ENCODE measurements at places on chromosomes 4 and X.

- no peak for DNase-seq
Measured at GRCh38 chrX:153611298-153612095, 12.6 kb upstream of the CCNQ start.

DNA sequence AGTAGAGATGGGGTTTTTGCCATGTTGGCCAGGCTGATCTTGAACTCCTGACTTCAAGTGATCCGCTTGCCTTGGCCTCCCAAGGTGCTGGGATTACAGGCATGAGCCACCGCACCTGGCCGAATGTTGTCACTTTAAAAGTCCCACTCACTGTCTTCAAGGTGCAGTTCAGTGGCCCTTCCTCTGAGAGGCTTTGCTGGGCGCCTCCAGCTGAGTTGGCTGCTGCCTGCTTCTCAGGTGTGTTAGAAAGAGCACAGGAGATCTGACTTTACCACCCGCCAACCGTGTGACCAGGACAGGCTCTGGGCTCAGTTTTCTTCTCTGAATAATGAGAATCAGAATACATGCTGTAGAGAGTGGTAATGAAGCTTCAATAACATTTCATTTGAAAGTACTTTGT, 207.4 kb downstream of the CEP135 start:
- DNase-seq = no peak

GRCh38 chrX:21408307-21408706, 34.1 kb downstream of the CNKSR2 start:
- no peak for DNase-seq

GRCh38 chr4:2406920-2407319, 11.5 kb downstream of the ZFYVE28 start:
- DNase-seq = no peak

- no peak for DNase-seq
Measured at GRCh38 chr4:33071535-33071934, 2351.4 kb downstream of the PCDH7 start.

- no peak for DNase-seq
Measured at GRCh38 chr4:154741131-154741665, 2.6 kb upstream of the LRAT start.

DNA sequence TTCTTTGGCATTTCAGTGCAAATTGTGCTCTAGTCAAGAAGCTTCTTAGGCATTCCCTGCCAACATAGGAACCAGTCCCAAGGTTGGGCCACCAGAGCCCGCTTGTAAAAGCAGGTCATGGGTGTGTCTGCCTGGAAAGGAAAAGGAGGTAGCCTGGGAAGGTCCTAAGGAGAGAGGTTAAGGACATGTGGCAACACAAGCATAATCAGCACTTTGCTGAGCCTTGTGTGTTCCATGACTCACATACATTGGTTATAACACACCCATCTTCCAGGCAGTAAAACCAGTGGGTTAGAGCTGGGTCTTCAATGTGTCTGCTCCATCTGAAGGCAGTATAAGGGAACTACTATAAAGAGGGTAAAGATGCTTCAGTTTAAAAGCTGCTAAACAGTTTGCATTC, 165.0 kb downstream of the FHIP1A start:
- DNase-seq = no peak

DNA sequence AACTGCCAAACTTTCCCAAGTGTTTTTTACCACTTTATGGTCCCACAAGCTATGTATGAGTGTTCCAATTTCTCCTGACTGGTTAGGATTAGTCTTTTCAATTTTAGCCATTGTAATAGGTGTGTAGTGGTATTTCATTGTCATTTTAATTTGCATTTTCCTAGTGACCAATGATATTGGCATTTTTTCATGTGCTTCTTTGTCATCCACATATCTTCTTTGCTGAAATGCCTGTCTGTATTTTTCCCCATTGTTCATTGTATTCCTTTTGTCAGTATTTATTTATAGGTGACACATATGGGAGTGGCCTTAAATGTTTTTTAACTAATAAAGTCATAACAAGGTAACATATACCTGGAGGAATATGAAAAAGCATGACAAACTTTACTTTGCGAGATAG, 9.2 kb upstream of the UBE2D3 start:
- no peak for DNase-seq

GRCh38 chrX:129653181-129653970, 1.4 kb downstream of the APLN start:
- DNase-seq = no peak

GRCh38 chrX:109344101-109344500, 137.8 kb downstream of the GUCY2F start:
- DNase-seq = no peak

GRCh38 chr4:180028682-180029081, 2214.5 kb upstream of the TENM3 start:
- DNase-seq = no peak

- DNase-seq = no peak
Measured at GRCh38 chr4:32775049-32775448, 2054.9 kb downstream of the PCDH7 start.

DNA sequence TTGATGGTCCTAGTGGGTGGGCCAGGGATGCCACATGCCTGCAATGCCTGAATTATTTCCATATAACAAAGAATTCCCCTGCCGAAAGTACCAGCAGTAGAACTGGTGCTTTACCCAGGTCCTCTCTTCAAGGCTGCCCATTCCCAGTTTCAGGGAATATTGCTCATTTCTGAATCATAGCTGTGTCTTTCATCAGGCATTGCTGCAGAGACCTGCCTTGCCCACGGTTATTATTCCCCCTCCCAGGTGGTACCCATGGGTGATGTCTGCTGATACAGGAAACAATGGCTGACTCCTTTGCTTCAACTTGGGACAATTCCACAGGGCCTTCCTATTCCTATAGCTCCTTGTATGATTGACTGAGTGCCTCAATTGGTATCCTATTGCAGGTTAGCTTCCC, 9.7 kb upstream of the IQCM start:
- DNase-seq = no peak

DNA sequence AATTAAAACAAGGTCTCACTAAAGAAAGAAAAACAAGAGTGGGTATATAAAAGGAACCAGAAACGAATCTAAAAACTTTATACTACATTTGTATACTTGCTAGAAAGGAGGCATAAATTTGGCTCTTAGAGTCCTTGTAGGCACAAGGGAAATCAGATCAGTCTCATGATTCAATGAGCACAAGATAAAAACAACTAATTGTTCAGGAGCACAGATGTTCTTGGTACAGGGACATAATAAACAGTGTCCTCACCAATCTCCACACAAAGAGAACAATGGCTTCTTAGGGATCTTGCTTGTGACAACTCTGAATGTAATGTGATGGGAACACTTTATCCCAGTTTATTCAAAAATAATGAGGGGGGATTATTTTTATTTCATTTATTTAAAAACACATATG, 28.3 kb downstream of the TMEM144 start:
- no peak for DNase-seq

- DNase-seq = peak; percentile 44
Measured at GRCh38 chr4:155667222-155667567, 547 bp downstream of the GUCY1A1 start.

DNA sequence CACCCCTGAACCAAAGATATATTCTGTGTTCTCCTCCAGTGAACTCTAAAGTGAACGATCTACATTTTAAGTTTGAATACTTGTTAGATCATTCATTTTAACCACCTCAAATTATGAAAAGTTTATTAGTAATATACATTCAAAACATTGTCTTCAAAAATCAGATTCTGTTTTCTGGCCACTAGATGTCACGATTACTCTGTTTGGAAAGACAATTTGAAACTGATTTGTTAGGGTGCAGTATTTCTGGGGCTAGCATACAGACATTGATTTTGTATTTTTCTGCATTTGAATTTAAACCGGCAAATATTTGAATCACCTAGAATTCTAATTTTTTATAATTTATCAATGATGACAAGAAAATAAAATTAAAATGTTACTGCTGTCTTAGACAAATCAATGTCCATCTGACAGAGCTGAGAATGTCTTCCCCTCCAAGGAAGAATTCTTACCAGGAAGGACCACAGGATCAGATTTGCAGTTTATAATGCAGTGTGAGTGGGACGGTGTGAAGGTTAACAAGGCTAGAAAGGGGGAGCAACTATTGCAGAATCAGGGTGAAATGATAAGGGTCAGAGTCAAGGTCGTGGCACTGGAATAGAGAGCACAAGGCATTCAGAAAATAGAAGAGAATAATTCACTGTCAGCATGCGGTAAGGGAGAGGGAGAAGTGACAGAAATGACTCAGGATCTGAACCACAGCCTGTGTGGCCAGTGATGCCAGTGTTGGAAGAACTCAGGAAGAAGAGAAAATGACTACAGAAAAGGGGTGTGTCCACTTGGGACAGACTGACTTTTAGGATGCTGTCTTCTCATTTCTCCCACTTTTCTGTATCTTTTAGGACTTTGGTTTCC, 91.6 kb downstream of the ANXA10 start:
- DNase-seq = no peak

DNA sequence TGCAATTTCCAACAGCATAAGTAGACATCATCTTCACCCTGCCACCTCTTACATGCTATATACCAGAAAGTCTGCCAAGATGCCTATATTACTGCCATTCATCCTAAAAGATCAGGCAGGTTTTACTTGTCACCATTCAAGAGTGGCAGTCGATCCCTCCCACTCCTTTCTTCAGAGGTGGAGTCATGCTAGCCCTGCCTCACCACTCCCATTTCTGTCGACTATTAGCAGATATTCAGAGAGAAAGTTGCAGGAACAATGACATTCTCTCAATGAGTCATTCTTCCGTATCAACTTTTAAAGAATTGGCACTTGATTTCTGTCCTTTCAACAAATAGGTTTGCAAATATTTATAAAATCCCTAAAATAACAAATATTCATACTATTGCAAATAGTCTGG, 1060.1 kb downstream of the ADGRL3 start:
- DNase-seq = no peak

DNA sequence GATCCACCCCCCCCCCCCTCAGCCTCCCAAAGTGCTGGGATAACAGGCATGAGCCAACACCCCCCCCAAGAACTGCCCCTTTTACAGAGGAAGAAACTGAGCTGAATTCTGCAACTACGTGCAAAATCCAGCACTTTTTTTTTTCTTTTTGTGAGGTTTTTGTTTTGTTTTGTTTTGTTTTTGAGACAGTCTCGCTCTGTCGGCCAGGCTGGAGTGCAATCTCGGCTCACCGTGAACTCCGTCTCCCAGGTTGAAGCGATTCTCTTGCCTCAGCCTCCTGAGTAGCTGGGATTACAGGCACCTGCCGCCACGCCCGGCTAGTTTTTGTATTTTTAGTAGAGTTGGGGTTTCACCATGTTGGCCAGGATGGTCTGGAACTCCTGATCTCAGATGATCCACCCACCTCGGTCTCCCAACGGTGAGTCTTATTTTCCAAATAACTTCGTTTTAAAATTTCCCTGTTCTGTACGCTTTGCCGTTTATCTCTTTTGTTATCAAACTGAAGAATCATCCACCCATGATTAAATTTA, 4.9 kb downstream of the CRLF2 start:
- no peak for DNase-seq

- DNase-seq = no peak
Measured at GRCh38 chr4:100641336-100641735, 123.5 kb upstream of the EMCN start.

DNA sequence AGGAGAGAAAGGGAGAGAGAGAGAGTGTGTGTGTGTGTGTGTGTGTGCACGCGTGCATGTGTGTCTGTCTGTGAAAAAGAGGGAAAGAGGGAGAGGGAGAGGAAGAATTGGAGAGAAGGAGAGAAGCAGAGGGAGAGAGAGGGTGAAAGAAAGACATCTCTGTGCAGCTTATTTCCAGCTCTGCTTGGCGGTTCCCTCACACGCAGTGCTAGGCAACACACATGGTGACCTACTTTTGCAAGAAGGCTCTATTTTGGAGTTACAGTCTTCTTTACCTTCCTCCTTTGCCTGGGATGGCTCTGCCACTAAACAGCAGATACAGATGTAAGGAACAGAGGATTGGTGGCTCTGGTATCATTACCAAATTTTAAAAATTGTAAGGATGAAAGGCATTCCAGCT, 40.1 kb downstream of the SLC16A2 start:
- no peak for DNase-seq

DNA sequence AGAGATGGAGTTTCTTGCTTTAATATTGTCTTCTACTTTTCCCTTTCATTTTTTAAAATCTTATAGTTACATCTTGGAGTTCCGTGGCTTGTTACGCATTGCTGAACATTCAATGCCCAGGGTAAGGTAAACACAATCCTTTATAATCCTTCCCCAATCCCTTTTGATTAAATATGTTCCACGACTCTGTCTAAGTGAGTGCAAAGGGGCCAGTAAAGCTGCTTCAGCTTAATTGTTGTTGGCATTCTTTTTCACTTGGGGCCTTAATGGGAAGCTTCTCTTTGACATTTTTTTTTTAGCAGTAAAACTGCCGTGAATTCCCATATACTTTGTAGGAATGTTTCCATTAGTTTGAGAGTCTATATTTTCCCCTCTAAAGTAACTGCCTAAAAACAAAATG, 1028.1 kb downstream of the C4orf33 start:
- DNase-seq = no peak

GRCh38 chrX:23616361-23616760, 50.9 kb upstream of the PRDX4 start:
- no peak for DNase-seq

GRCh38 chr4:113086172-113086695, 36.8 kb downstream of the ANK2 start:
- no peak for DNase-seq

DNA sequence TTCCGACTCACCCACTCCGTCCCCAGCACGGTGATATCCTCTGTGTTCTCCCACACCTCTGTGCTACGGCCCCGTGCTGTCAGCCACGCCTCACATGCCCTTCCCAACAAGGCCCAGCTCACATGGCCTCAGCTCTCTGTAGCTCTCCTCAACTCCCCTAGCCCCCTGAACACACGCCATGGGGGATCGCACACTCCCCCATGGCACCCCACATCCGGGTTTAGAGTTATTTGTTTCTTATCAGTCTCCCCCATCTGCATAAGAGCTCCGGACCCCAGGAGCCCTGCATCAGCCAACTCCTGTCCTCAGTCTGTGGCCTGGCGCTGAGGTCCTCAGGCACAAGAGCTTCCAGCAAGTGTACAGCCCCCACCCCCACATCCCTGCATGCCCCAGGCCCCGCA, 7.0 kb downstream of the C4orf50 start:
- no peak for DNase-seq

GRCh38 chrX:48045410-48046311, 25.8 kb downstream of the ZNF630 start:
- no peak for DNase-seq

- DNase-seq = no peak
Measured at GRCh38 chr4:8373270-8373972, 67.1 kb downstream of the ACOX3 start.

DNA sequence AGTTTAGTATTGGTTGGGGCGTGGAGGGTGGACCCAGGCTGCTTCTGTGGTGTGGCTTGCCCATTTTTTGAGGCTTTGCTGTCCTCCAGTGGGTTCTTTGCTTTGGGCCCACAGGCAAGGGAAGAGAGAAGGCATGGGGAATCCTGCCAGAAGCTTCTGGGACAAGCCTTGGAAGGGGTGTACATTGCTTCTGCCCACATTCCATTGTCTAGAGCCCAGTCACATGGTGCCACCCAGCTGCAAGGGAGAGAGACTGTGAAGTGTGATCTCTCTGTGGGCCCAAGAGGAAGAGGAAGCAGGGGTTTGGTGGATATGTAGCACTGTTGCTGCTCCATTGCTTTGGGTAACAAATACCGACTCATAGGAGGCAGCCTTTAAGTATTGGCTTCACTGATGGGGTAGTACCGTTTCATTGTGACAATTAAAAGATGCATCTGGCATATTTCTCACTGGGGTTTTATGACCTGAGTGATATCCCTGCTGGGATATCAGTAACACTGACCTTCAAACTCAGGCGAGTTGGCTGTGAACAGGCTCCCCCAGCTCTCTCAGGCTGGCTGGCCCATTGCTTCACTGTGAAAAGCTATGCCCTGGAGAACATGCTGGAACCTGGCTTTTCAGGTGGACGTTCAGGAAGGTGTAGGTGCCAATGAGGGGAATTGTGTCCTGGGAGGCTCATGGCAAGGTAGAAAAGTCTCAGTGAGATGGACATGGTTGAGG, 85.9 kb downstream of the CLDN34 start:
- no peak for DNase-seq
